Activated CD4-positive, alpha-beta T cell treated with anti-CD3 and anti-CD28 coated beads for 36 hours (primary cell): ENCODE measurements at places on chromosomes 5 and 9. TPM values are rescaled to one million over a fixed set of nuclear protein-coding genes. Genes with fewer than 3 reads are reported as not detected.

FABP6 gene
- total RNA-seq, result not detected

GRIN1 gene
- total RNA-seq, result 0.14 TPM

BAAT gene
- not detected for total RNA-seq

FBP2 gene
- not detected for total RNA-seq

OR13C3 gene
- not detected for total RNA-seq

LEAP2 gene
- total RNA-seq, result 2.5 TPM

DNA sequence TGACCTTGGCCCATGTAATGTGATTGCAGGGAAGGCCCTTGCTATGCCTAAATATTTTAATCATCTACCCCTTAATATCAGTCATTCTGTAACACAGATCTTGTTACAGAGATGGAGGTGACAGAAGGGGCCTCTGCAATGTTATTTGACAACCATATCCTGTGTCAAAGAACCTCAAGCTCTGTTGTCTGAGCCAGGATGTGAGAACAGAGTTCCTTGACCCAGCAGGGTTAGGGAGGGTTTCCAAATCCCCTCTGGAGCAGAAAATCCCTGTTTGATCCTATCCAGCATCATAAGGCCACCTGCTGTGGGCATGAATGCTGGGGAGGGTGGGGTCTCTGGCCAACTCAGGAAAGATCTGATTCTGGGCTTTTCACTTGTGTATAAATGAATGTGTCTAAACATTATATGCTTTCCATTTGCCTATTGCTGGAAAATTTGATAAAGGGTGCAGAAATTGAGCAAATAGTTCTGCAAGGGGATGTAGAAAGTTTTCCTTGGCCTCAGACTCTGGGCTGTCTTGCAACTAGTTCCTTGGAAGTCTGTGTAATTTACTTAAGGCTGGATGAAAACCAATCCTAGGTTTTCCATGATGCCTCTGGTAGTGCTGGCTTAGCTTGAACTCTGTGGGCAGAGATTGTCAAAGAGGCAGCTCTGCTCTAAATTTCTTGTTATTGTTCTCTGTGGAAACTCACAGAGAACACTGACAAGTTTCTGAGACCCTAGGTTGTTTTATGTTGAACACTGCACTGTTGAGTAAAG, 71.0 kb downstream of the PGM5 start:
- no peak for DNase-seq

GRCh38 chr5:150579462-150580400, 60.7 kb upstream of the SYNPO start:
- DNase-seq, result no peak

- peak; percentile 59 for DNase-seq
Measured at GRCh38 chr5:139391570-139392323, 2.0 kb upstream of the MZB1 start.

DNA sequence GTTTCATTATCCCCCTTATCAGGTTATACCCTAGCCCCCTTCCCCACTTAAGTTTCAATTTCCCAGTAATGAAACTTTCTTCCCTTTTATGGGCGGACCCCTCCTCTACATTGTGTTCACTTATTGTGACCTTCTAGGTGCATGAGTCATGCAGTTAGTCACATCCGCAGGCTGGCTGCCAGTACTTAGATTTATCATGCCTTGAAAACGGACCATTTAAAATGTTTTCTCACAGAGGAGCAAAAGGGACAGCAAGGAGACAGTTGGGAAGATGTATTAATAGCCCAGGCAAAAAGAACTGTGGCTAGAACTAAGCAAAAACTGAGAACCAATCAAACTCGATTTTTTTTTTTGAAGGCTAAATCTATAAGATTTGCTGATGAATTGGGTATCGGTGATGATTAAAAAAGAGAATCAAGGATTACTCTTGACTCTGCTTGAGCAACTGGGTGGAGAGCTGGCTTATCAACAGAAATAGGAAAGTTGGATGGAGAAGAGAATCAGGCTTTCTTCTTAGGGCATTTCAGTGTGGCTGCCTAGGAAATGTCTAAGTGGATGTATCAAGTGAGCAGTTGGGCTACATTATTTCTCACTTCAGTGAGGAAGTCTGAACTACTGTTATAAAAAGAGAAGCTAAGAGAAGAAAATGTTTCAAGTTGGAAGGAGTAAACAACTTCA, 615.0 kb downstream of the HINT1 start:
- no peak for DNase-seq

- no peak for DNase-seq
Measured at GRCh38 chr5:88092358-88092757, 176.3 kb downstream of the TMEM161B start.

GRCh38 chr9:6428940-6429889, 16.2 kb downstream of the UHRF2 start:
- DNase-seq, result peak; percentile 22

GRCh38 chr5:166063261-166063660, 2228.2 kb upstream of the WWC1 start:
- DNase-seq, result no peak

DNA sequence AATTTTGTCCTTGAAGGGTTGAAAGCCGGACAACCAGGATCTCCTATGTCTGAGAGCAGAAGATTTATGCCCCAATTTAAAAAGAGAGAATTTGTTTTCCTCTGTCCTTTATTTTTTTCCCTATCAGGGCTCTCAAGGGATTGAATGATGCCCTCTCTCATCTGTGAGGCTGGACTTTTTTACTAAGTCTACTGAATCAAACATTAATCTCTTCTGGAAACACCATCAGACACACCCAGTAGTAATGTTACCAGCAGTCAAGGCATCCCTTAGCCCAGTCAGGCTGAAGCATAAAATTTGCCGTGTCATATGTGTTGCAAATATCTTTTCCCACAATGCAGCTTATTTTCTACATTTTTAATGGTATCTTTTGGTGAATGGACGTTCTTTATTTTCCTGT, 1497.9 kb downstream of the MAT2B start:
- DNase-seq, result no peak

DNA sequence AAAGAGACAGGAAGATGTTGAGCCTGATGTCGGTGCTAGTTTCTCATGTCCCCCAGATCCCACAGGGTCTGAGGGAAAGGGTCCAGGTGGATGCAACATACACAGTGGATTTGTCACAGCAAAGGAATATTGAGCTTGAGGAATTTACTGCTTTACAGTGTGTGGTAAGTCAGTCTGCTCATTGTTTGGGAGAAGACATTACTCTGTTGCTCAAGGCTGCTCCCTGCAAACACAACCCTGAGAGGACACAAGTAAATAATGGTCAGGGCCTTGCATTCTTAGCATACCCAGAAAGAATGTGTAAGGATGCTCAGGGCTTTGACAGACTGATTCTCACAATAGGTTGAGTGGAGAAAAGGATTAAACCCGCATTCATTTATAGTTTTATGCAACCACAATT, 7.3 kb upstream of the MAN2A1 start:
- DNase-seq, result no peak

GRCh38 chr5:62684310-62684709, 105.7 kb downstream of the LRRC70 start:
- no peak for DNase-seq

DNA sequence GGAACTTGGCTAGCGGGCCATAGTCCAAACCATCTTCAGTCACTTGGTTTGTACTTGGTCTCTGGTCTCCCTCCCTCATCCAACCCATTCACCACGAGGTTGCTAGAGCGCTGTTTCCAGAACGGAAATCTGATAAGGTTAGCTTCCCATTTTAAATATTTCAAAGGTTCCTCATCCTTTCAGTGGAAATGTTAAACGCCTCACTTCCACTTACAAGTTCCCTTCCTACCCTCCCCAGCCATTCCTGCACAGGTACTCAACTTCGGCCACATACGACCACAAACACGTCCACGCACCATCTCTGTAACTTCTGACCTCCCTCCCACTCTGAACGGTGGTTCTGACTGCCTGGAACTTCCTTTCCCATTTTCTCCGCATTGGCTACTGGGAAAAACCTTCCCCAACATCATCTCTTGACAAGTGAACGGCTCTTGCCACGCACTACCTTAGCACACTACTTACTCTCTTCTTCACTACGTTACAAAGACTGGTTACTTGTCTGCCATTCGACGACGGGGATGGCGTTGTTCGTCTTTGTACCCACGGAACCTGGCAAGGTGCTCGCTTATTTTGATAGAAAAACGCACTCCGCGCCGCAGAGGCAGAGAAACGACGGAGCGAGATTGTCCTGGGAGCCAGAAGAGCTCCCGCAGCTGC, 629 bp downstream of the CCNH start:
- DNase-seq, result peak; percentile 56

- DNase-seq, result no peak
Measured at GRCh38 chr9:29802454-29802853, 2229.2 kb upstream of the C9orf72 start.

GRCh38 chr5:169202969-169203368, 98.0 kb downstream of the SLIT3 start:
- no peak for DNase-seq

GRCh38 chr5:2176581-2176980, 293.9 kb upstream of the IRX4 start:
- DNase-seq, result no peak

- no peak for DNase-seq
Measured at GRCh38 chr5:131019111-131019510, 145.9 kb downstream of the HINT1 start.

DNA sequence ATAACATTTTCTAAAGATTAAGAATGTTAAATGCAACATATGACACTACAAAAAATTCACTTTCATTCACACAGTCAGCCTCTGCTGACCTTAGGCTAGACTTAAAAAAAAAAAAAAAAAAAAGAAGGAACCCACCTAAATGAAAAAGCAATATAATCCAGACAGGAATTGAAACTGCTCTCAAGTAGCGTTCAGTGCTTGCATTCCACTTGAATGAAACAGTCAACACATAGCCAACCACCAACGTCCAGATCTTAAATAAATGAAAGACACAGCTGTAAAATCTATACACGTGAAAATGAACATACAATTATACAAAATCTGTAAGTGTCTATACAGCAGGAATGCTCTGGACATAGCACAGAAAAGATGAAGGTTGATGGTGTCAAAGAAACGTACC, 11.4 kb downstream of the TMEM245 start:
- no peak for DNase-seq

DNA sequence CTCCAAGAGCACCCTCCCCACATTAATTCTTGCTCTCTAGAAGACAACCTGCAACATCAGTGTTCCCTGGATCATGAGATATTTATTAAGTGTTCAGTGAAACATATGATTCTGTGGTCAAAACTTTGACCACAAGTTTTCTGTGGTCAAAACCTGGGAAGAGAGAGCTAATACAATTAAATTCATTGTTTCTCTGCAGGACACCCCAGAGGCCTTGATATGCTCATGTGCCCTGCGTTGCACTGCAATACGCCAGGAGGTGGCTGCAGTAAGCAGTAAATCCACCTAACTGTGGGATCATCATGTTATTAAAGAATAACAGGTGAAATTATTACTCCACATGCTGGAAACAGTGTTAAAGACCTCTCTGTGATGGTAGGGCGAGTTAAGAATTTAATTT, 109.3 kb upstream of the SPDL1 start:
- no peak for DNase-seq

DNA sequence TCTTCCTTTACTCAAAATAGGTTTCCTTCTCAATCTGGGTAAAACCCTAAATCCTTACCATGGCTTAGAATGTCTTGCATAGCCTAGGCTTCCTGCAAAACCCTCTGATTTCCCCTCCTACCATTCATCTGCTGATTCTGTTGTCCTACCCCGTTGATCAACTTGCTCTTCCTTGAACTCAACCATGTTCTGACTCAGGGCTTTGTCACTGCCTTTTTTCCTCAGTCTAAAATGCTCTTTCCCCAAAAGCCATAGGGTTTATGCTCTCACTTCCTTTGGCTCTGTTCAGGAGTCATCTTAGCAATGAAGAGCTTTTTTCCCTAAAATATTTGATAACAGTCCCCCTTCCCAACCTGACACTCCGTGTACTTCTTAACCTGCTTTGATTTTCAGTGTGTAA, 79.4 kb upstream of the IZUMO3 start:
- DNase-seq, result no peak

DNA sequence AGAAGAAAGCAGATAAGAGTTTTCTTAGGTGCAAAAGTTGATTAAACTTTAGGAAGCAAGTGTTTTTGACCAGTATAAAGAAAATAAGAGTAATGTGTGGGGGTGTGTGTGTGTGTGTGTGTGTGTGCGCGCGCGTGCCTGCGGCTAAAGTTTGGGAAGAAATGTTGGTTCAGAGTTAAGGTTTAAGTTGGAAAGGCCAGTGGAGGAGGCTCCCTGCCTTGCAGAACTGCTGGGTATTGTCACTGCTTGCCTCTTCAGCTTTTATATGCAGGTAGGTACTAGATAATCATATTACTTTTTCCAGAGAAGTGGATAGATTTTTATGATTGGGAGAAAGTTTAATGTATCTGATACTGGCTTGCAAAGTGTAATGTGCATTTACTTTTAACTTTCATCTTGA, 2.0 kb downstream of the PIK3R1 start:
- DNase-seq, result no peak

GRCh38 chr9:79764374-79764773, 192.6 kb downstream of the TLE4 start:
- no peak for DNase-seq

DNA sequence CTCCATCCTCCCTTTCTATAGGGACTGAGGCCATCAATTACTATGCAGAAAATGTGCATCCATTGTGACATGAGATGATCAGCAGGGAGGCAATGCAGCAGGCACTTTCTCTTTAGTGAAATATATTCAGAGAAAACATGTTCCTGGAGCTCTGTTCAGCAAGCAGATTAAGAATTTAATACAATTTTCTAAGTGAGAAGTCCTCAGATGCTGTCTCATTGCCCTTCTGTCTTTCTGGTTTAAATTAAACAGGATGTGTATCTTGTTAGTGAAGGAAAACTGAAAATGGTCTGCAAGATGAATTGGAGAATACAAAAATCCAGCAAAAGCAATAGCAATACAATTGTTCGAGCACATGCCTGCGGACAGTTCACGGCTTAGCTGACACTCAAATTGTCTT, 445.8 kb upstream of the RIOK2 start:
- DNase-seq, result no peak

- no peak for DNase-seq
Measured at GRCh38 chr5:103211576-103212561, 46.7 kb upstream of the MACIR start.

DNA sequence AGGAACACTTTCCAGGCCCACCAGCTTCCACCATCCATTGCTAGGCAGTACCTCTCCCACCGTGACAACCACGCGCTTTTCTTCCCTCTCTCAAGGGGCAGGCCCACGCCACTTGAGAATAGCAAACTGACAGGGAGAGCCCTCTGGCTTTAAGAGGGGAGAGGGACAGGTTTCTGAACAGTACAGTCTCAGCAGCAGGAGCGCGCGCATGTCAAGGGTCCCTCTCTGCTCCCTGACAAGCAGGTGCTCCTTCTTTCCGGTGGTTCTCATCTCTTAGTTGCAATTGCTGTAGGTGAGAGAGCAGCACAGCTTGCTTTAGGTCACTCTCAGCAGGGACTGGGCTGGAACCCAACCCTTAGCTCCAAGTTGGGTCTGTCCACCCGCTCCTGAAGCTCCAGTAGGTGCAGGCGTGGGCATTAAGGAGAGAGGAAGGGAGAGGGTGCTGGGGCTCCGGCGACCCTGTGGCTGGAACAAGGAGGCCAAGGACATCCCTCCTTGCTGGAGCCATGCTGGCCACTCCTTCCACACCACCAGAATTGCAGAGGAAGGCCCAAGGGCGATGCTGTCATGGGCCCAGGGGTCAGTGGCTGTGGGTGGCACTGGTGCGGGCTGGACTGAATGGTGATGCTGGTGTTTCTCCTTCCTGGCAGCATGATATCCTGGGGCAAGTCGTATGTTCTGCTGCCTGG, 9.0 kb upstream of the PHF2 start:
- peak; percentile 30 for DNase-seq
